Stimulated activated CD8-positive, alpha-beta memory T cell treated with anti-CD3 and anti-CD28 coated beads, Interleukin-4, amount 100 ng/mL, for 1 hour (primary cell): ENCODE measurements at places on chromosomes 4 and X.

- no peak for DNase-seq
These were observed 22.7 kb downstream of the NOP14 start for GRCh38 chr4:2940267-2941137.

DNA sequence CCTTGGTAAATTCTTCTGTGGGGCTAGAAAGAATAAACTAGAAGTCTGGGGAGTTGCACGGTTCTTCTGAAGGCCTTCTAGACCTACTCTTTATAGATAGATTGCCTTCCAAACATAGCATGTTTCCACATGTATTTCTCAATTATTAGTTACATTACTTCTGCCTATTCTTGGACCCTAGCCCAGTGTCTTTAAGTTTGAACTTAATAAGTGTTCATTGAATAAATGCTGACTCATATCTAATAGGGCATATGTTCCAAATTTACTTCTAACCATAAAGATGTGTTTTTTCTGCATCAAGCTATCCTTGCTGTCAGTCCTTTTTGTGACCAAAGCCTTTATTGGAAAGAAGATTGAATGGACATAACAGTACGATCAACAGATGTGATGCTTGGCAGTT, 503.6 kb upstream of the ZFP42 start:
- no peak for DNase-seq

DNA sequence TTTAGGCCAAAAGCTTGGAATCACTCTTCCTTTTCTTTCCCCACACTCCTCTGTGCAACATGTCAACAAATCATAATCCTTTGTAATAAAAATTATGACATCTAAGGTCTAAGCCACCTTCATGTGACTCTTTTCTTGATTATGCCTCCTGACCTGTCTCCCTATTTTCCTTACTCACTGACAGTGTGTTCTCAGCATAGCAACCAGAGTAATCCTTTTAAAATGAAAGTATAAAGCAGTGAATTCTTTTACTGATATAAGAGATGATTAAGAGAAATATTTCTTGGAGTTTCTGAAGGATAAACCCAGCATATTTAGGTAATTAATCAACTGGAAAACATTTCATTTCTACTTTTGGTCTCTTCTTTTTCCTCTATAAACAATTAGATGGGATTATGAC, 44.7 kb downstream of the USO1 start:
- no peak for DNase-seq

DNA sequence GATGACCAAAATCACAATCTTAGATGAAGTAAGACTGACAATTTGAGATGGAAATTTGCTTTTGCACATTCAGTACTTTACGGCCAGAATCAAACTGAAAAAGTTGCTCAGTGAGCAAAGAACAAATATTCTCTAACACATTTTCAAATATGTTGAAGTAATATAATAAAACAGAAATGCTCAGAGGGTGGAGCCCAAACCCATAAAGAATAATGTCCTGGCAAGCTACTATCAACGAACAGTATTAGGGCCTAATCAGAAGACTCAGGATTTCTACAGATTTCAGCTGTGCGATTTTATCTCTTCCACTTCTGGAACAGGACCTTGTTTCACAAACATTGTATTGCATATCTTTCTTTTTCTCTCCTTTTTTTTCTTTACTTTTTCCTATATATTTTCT, 505.0 kb downstream of the TECRL start:
- no peak for DNase-seq

GRCh38 chr4:87802858-87803257, 3.5 kb downstream of the IBSP start:
- DNase-seq = no peak

GRCh38 chr4:29151584-29151983, 1568.6 kb upstream of the PCDH7 start:
- no peak for DNase-seq

- no peak for DNase-seq
These were observed 602.2 kb downstream of the IL15 start for GRCh38 chr4:142238589-142238988.

- no peak for DNase-seq
These were observed 25.5 kb upstream of the GPAT3 start for GRCh38 chr4:83510442-83510841.

DNA sequence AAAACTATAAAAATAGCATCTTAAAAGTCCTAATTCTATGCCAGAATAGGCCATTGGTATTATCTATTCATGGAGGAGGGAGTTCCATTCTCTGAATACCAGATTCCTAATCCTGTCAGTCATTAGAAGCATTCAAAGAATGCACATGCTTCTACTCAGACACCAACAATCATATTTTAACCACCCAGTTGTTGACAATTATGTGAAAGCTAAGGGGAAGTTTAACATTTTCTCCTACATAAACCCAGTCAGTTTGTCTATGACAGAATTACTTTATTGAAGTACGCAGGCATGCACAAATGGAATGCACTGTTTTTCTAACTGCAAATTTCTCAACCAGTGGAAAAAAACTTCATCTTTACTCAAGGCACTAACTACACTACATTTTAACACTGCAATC, 69.6 kb upstream of the MTNR1A start:
- DNase-seq = no peak

GRCh38 chr4:66556651-66557278, 886.5 kb upstream of the EPHA5 start:
- DNase-seq = no peak

DNA sequence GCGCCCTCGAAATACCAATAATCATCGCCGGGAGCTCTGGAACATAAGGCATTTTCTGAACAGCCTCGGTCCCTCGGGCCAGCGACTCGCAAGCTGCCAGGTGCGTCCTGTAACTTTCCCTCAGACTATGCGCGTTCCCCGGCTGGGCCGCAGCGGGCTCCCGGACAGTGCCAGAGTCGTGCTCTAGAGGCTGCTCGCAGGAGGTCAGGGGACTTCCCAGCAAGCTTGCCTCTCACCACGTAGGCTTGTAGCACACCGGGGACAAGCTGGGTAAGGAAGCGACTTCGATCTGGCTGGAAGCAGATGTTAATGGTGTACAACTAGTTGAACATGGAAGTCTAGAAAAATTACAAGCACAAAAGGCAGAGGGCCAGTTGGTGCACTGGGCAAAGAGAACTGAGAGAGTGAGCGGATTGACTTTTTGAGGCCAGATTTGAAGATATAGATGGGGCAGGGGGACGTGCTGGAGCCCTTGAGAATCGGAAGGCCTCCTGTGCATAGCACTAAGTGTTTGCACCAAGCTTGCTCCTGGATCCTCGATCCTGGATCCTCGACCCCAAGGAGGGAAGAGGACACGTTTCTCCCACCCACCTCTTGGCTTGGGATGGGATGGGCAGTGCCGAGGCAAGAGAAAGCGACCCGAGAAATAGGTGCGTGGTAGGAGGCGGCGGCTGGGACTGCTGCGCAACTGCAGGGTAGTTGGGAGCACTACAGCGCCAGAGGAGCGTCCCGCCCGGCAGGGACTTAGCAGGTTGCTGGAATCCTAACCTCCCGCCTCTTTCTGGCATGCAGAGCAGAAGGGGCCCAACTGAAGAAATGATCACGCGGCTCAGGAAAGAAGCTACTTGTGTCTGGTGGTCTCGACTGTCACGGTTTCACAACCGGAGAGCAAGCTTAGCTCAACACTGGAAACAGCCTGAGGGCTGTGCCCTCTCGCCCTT, 19.9 kb upstream of the ZIC3 start:
- DNase-seq = no peak

- DNase-seq = no peak
These were observed 17.7 kb upstream of the PIM2 start for GRCh38 chrX:48936429-48937053.

DNA sequence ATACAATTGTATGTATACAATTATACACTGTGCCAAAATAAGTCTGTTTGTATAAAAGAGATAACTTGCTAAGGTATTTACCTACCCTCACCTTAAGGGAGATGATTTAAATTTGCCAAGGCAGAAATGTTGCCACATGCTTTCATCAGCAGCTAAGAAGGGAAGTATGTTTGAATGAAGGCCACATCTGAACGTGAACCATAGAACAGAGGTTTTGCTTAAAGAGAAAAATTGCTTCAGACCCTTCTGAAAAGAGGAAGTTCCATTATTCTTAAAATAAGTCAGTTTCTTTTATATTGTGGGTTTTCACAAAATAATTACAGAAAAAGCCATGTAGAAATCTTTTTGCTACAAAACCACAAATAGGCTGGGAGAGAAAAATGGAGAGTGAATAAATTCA, 621.5 kb upstream of the HTR2C start:
- DNase-seq = no peak

DNA sequence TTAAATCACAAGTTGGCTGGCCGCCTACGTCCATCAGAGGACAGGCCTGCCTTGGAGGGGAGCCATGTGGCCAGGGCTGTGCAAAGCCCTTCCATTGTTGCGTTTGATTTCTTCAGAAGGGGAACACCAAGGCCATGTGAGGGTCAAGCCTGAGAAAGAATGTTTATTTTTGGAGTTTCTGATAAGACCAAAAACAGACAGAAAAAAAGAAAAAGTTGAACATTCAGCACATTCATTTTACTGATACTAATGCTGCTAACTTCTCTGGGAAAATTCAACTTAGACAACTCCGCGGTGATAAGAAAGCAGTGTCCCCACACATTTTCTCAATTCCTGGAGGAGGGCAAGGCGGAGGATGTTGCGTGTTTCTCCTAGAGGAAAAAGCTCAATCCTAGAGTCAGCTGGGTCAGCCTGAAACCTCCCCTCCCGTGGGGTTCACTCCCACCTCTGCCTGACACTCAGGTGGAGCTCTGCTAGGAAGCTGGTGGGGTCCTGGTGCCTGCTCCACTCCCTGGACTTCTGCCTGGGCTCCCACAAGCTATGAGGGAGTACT, 63.5 kb downstream of the ANAPC4 start:
- no peak for DNase-seq

GRCh38 chr4:75662626-75663025, 10.6 kb downstream of the G3BP2 start:
- no peak for DNase-seq

DNA sequence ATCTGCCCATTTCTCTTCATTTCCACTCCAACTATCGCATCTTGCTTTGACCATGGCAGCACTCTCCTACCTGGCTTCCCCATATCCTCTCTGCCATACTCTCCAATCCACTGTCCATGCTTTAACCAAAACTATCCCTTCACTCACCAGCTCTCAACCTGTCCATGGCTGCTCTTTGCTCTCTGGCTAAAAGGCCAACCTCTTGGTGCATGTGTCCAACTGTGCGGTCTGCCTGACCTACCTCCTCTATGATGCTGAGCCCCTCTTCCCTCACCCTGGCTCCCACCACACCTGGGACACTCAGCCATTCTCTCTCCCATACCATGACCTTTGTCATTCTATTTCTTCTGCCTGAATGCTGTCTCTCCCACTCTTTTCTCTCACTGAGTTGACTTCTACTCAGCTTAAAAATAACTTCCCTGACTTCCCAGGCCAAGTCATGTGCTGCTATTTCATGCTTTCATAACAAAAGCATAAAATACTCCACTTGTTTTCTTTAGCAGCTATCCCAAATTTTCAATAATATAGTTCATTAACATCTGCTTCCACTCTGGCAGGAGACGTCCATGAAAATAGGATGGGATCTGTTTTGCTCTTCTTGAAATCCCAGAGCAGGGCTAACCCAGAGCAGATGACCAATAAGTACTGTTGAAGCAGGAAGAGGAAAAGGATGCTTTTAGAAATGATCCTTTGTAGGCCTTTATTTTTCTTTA, 29.8 kb upstream of the KLF3 start:
- no peak for DNase-seq

GRCh38 chr4:177441061-177441802, 1.0 kb downstream of the AGA start:
- DNase-seq = no peak

DNA sequence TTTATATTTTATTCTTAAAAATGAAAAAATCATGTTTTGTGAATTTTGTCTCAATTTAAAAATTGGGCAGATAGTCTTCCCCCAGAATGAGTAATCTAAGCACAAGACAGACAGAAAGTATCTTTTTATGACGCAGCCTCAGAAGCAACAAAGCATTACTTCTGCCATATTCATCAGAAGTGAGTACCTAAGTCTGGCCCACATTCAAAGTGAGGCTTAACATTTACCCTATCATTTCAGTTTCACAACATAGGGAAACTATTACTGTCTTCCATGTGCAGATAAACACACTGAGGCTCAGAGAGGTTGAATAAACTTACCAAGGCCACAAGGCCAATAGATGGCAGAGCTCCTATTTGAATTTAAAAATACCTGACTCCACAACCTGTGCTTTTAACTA, 4.4 kb upstream of the PRDX4 start:
- DNase-seq = no peak

- DNase-seq = peak; percentile 26
These were observed 234.8 kb upstream of the JADE1 start for GRCh38 chr4:128574706-128575105.

GRCh38 chr4:148259841-148260240, 182.4 kb downstream of the NR3C2 start:
- no peak for DNase-seq

- DNase-seq = no peak
These were observed 152.7 kb downstream of the SOWAHB start for GRCh38 chr4:76745240-76745639.

DNA sequence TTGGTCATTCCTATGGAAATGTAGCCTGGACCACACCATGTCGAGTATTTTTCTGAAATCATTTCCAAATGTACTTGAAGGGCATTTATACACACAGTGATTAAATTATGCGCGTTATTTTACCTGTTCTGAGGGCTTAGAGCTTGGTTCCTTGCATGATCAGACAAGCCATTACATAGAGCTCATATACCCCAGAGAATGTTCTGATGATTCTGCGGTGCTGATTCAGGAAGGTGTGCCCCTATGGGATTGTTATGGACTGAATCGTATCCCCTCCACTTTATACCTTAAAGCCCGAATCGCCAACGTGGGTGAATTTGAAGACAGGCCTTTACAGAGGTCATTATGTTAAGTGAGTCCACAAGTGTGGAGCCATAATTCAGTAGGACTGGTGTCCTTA, 848.9 kb downstream of the TRIML1 start:
- no peak for DNase-seq

- DNase-seq = no peak
These were observed 41.8 kb downstream of the PRKG2 start for GRCh38 chr4:81173213-81173612.

DNA sequence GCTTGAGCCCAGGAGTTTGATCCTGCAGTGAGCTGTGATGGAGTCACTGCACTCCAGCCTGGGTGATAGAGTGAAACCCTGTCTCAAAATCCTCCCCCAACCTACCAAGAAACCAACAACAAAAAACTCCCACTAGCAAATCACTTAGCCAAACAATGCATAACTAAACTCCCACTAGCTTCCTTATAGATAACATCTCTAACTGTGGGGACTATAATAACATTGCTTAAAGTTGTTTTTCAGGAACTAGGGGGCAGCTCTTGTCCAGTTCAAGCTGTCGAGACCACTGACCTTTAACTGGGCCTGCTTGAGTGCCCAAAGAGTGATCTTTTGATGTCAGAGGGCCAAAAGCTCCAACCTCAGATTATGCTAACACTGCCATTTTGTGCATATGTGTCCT, 81.7 kb downstream of the FREM3 start:
- no peak for DNase-seq

- DNase-seq = no peak
These were observed 47.0 kb downstream of the SCLT1 start for GRCh38 chr4:129046055-129046959.
